K562 (cell line): ENCODE measurements at places on chromosomes 11 and 22. TPM values are rescaled to one million over a fixed set of nuclear protein-coding genes. Genes with fewer than 3 reads are reported as not detected.

DNA sequence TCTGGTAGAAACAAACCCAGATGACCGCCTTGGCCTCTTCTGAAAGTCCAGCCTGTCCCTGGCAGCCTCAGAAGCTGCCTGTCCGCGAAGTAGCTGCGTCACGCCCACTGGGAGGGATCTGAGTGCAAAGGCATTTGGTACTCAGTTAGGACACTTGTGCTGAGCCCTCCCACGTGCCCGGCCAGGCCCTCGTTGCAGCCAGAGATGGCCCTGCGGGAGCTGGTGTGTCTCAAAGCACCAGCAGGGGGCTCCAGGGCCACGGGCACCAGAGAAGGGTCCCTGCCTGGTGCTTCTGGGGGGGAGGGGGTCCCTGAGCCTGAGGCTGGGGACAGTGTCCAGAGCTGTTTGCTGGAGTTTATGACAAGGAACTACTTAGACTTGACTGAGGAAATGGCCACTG is 5.8 kb downstream of the SELENOO start:
- peaks cover 48% of the 10 kb centered on the region for H3K36me3 ChIP-seq
- no peak overlapping the region for H3K4me3 ChIP-seq
- no peaks in the 10 kb centered on the region for H3K27me3 ChIP-seq
- H3K27ac ChIP-seq = no peak overlapping the region
- H3K4me1 ChIP-seq = peaks cover 5% of the 10 kb centered on the region; the same call in 1 of the 3 replicates

DNA sequence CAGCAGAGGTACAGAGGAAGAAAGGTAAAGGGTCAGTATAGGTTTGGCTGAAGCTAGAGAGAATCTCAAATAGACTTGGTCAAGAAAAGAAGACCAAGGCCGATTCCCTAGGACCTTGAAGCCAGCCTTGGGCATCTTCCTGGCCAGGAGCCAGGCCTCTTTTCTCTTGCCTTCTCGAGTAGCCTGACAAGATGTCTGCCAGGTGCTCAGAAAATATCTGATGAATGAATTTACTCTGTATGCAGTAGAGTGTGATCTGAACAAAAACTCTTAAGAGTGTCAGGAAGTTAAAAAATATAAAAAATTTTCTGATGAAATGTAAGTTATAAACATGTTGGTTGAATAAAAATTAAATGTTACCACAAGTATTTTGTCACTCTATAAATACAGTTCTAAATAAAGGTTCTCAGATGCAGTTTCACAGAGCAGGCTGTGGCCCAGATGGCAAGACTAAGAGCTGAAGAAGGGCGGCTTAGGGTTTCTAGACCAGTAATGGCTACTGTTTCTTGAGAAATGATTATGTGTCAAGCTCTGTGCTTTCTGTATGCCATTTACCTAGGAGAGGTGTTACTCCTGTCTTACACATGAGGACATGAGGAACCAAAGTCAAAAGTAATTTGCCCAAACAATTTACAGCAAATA is 98.1 kb downstream of the ATXN10 start:
- no peak overlapping the region for H3K27ac ChIP-seq
- no peak overlapping the region for H3K4me3 ChIP-seq
- no peaks in the 10 kb centered on the region for H3K4me1 ChIP-seq
- no peak for DNase-seq

GRCh38 chr11:78425399-78426070 is 7.9 kb upstream of the GAB2 start:
- peaks cover 51% of the 10 kb centered on the region for H3K4me1 ChIP-seq
- no peak overlapping the region for H3K4me3 ChIP-seq
- H3K36me3 ChIP-seq = no peaks in the 10 kb centered on the region; the same call in 2 of the 3 replicates
- DNase-seq = no peak

GRCh38 chr22:50676661-50677492 is 4.3 kb downstream of the SHANK3 start:
- no peak overlapping the region for H3K4me3 ChIP-seq
- H3K27me3 ChIP-seq = peaks cover 24% of the 10 kb centered on the region
- H3K27ac ChIP-seq = no peak overlapping the region

DNA sequence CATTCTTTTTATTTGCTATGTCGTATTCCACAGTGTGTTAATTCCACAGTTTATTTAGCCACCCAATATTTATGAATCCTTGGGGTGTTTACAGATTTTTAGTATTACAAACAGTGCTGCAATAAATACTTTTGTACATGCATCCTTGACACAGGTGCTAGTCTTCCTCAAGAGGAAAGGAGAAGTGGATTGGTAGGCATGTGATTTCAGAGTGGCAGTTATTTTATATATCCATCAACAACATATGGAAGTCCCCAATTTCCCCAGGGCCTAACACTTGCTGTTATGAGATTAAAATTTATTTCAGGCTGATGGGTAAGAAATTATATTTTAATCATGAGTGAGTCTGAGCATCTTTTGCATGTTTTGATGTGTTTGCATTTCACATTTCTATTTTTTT is 17.9 kb downstream of the TRIM44 start:
- H3K4me3 ChIP-seq = no peak overlapping the region
- no peak for DNase-seq
- H3K4me1 ChIP-seq = no peaks in the 10 kb centered on the region; the same call in 1 of the 2 replicates
- no peak overlapping the region for H3K27ac ChIP-seq
- no peaks in the 10 kb centered on the region for H3K27me3 ChIP-seq

DNA sequence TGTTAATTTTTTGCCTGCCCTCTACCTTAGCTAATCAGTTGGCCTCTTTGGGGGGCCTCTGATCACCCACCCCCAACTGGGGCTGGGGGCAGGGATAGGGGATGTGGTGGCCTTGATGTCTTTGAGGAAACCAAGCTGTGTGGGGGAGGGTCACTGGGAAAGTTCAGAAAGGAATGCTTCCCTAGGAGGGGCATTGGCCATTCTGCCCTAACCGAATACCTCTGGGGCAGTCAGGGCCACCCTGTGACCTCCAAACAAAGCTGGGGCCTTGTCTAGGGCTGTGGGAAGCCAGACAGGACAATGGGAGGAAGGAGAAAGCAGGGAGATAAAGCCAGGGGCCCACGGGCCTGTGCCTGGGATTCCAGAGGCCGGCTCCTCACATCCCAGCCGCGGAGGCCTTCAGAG is 97.5 kb downstream of the TSPAN18 start:
- no peak overlapping the region for H3K4me3 ChIP-seq
- no peaks in the 10 kb centered on the region for H3K36me3 ChIP-seq
- H3K27me3 ChIP-seq = peaks cover 2% of the 10 kb centered on the region; the same call in 1 of the 3 replicates
- no peak overlapping the region for H3K27ac ChIP-seq

- no peaks in the 10 kb centered on the region for H3K36me3 ChIP-seq
- H3K4me3 ChIP-seq = no peak overlapping the region
- no peak overlapping the region for H3K27ac ChIP-seq
- no peaks in the 10 kb centered on the region for H3K27me3 ChIP-seq
- peaks cover 46% of the 10 kb centered on the region for H3K4me1 ChIP-seq
Measured at GRCh38 chr11:63508009-63508408, 2.1 kb downstream of the LGALS12 start.

- no peak for DNase-seq
- no peaks in the 10 kb centered on the region for H3K27me3 ChIP-seq
- no peak overlapping the region for H3K4me3 ChIP-seq
- no peaks in the 10 kb centered on the region for H3K4me1 ChIP-seq
- H3K27ac ChIP-seq = no peak overlapping the region
Measured at GRCh38 chr11:90148900-90149299, 14.4 kb downstream of the NAALAD2 start.

The C11orf91 gene
- not detected in 2 replicates for polyA plus RNA-seq

The POU2F3 gene
- not detected in 2 replicates for polyA plus RNA-seq

The CRYBB2 gene
- not detected in 2 replicates for polyA plus RNA-seq

The TRIM6 gene
- 9.8 and 9.9 TPM in 2 replicates for polyA plus RNA-seq

The RCOR2 gene
- polyA plus RNA-seq = 2.8 and 4.2 TPM in 2 replicates

The BCO2 gene
- 0.64 and 0.90 TPM in 2 replicates for polyA plus RNA-seq

The TSPAN32 gene
- polyA plus RNA-seq = 3.3 and 7.3 TPM in 2 replicates
